Esophagus muscularis mucosa (tissue), 4 donors: ENCODE measurements at places on chromosomes 2 and 18. TPM values are rescaled to one million over a fixed set of nuclear protein-coding genes. Genes with fewer than 3 reads are reported as not detected.

BMP10 gene
- not detected for total RNA-seq

DNAH7 gene
- total RNA-seq = 0.50 TPM

GNAL gene
- 20.3 TPM for total RNA-seq

SIX3 gene
- 0.19 TPM for total RNA-seq

C2orf15 gene
- not detected for total RNA-seq

HAAO gene
- total RNA-seq = 4.8 TPM

POU3F3 gene
- total RNA-seq = 0.11 TPM

ACTR1B gene
- total RNA-seq = 89.2 TPM
